ENCODE measurements at places on chromosomes 4 and X.

DNA sequence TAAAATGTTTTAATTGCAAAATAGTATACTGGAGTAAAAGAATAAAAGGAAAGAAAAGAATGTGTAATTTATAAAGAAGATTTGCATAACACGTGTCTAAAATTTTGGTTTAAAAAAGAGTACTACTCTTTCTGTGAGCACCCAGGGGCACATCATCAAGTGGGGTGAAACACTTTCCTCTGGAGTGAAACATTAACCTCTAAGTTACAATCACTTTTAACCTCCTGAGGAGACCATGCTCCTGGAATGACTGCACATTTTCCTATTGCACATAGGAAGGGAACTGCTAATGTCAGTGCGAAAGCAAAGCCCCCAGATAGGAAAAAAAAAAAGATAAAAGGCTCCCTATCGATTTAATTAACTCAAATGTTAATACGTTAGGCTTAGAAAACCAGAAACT lies 13.3 kb downstream of the VEGFC start:
- DNase-seq = no peak

DNA sequence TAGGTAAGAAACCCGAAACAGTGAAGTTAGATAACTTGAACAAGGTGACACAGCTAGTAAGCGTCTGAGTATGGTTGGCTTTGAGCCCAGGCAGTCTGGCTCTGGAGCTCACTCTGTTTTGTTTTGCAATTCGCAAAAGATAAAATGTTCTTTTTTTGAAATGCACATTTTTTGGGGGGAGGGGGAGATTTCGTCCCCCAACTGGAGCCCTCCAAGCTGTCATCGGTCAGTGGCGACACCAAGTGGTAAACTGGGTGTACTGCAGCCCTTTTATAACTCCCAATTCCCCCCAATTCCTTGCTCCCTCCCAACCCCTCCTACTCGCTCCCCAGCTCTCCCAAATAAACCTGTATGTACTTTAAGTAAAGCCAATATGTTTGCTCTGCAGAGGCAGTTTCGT lies 2.8 kb upstream of the CLCN5 start:
- DNase-seq = peak; percentile 8

GRCh38 chr4:39335566-39335965 lies 30.6 kb downstream of the RFC1 start:
- no peak for DNase-seq

DNA sequence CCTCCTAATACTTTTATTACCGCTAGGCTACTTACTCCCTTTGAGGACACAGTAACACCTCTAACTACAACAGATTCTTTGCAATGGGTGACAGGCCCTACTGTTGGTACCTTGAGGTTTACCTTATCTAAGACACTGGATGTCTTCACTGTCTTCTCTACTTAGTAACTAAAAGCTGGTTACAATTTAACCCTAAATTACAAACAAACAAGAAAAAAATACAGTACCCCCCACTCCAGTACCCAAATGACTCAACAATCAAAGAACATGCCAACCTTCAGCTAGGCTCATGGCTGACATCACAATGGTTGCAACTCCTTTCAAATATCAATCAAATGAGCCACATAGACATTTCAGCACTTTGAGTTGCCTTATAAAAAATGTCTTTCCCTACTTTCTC lies 198.0 kb downstream of the GUCY2F start:
- DNase-seq = no peak

DNA sequence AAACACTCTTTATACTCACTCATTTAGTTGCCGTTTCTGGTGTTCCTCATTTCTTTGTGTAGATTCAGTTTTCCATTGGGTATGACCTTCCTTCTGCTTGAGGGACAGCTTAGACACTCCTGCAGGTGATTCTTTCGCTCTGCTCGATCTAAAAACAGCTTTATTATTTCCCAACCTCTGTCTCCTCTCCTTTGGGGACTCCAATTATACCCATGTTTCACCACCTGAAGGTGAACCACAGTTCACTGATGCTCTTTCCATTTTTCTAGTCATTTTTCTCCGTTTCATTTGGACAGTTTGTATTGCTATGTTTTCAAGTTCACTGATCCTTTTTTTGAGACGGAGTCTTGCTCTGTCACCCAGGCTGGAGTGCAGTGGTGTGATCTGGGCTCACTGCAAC lies 4.6 kb upstream of the FGFRL1 start:
- DNase-seq = no peak

GRCh38 chr4:184684491-184685189 lies 35.1 kb downstream of the PRIMPOL start:
- peak; percentile 76 for DNase-seq

GRCh38 chrX:39528161-39528916 lies 569.4 kb downstream of the BCOR start:
- no peak for DNase-seq

DNA sequence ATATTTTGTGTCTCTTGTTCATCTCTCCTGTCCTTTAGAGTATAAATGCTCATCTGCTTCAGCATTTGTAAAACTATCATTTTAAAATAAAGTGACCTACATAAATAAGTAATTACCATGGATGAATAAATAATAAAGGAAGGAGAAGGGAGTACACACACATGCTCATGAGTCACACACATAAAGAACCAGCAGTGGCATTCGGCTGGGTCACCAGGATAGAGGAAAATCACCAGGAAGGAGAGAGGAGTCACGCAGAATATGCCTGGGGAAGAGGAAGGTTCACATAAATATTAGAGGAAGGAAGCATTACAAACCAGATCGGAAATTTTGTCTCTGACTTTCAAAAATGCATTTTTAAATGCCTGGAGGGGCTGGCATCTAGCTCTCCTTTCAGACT lies 38.5 kb upstream of the MED14 start:
- DNase-seq = no peak

- no peak for DNase-seq
Observed at GRCh38 chr4:5908876-5909427, 16.1 kb upstream of the CRMP1 start.

GRCh38 chr4:95431678-95432077 lies 117.1 kb downstream of the UNC5C start:
- no peak for DNase-seq

DNA sequence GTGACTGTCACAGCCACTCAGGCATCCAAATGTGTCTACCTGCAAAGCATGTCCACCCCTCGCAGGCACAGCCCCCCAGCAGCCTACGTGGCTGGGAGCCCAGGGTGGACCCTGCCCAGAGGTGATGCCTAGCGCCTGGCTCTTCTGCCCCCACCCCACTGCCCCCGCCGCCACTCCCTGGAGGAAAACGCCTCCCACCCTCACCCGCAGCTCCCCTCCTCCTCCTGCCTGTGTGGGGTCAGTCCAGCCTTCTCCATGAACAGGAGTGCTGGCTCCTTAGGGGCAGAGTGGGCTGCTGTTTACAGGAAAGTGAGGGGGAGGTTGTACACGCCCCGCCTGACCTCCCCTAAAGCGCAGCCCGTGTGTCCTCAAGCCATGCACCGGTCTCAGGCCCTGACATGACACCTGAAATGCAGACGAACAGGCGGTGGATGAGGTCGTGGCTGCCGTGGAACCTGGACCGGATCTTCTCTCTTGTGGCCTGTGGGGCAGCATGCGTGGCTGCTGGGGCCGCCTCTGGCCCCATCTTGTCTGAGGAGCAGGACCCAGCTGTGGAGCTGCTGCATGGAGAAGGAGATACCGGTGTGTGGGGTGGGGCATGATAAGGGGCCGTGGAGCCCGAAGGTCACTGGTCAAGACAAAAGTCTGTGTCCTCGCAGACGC lies 11.9 kb upstream of the MXD4 start:
- no peak for DNase-seq

DNA sequence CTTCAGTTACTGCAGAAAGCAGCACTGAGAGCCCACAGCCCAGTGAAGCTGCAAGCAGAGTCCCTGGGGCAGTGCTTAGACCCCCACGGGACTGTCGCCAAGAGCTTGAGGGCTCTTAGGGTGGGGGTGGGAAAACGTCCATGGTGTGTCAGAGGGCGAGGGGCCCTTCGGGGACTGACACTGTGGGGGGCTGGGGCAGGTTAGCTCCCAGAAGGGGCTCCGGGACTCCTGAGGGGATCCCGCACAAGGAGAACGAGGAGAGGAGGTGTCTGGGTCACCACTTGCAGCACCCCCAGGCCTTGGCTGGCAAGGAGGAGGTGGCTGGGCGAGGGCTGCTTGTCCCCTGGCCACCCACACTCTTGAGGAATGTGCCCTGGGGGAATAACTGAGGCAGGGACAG lies 20.8 kb downstream of the NAT8L start:
- no peak for DNase-seq

GRCh38 chrX:124042042-124042441 lies 80.5 kb downstream of the STAG2 start:
- no peak for DNase-seq

- DNase-seq = no peak
Observed at GRCh38 chr4:136562834-136563233, 969.5 kb downstream of the PCDH18 start.

- no peak for DNase-seq
Observed at GRCh38 chrX:19602866-19603622, 87.7 kb upstream of the MAP3K15 start.

DNA sequence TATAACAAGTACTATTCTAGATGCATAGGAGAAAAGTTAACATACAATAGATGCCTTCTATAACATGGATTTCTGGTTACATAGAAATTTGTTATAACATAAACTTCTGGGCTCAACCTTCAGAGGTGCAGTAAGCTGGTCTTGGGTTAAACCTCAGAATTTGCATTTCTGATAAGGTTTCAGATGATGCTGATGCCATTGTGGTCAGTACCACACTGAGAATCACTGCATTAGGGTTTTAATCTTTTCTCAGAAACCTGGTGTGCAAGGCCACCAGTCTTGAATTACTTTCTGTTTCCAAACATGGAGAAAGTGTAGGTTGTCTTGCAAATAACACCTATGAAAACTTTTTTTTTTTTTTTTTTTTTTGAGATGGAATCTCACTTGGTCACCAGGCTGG lies 146.2 kb downstream of the SPOCK3 start:
- DNase-seq = no peak

- no peak for DNase-seq
Observed at GRCh38 chr4:26308568-26308967, 12.2 kb upstream of the RBPJ start.

- DNase-seq = no peak
Observed at GRCh38 chr4:67499799-67500198, 45.5 kb downstream of the CENPC start.

DNA sequence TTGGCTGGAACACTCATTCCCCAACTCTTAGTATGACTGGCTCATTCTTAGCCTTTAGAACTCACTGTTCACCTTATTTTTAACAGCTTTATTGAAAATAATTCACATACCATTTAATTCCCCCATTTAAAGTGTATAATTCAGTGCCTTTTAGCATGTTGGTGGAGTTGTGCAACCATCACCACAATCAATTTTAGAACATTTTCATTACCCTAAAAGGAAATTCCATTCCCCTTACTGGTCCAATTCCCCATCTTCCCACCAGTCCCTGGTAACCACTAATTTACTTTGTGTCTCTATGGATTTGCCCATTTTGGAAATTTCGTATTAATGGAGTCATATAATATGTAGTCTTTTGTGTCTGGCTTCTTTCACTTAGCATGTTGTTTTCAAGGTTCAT lies 19.7 kb downstream of the NHSL2 start:
- no peak for DNase-seq

All from Jurkat, Clone E6-1 (cell line).